ENCODE measurements at places on chromosomes 7 and 10. TPM values are rescaled to one million over a fixed set of nuclear protein-coding genes. Genes with fewer than 3 reads are reported as not detected.

TRIM8 gene
- 66.8 TPM for total RNA-seq

GRCh38 chr10:17768957-17769356 lies 17.0 kb downstream of the TMEM236 start:
- DNase-seq = peak; percentile 18

SLC37A3 gene
- 10.8 TPM for total RNA-seq

DNA sequence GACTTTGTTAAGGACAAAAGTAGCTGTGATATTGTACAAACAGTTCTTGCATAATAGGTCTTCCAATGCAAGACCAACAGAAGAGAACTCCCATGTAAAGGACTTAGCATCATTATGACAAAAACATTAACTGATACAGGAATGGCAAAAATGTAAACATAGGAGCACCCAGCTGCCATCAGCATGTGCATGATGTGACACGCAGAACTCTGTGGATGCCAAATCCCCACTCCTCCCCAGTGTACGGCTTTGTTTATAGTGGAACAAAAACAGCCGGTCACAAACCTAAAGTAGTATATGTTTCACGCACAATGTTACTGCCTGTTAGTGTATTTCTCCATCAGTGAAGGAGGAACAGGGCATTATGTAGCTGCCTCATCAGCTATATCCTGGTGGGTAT lies 316.0 kb upstream of the AOAH start:
- DNase-seq = no peak

PTN gene
- total RNA-seq = 11.9 TPM
